NCI-H2107 (cell line): ENCODE measurements at places on chromosomes 7 and 10.

DNA sequence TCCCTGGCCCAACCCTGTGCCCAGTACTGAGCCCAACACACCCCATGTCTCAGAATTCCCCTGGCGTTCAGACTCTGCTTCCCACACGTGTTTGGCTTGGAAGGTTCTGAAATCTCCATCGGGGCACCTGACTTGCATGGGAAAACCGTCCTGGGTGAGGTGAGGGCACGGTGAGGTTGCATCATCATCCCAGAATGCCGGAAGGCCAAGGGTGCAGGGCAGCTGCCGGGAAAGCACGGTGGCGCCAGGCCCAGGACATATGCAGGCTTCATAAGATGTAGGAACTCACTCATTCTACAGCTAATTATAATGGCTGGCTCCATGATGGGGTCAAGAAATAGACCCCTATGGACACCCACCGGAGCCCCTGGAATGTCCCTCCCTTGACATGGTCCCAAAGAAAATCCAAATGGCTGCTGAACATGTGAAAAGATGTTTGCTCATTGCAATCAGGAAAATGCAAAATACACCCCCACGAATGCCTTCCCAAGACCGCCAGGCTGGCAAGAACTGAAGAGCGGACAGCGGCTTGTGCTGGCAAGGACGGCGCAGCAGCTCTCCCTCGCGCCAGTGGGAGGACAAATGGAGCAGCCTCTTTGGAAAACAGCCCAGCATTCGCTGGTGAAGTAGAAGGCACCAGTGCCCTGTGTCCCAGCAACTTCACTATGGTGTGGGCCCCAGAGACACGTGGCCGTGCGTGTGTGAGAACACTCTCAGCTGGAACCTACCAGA is 2.3 kb downstream of the KNDC1 start:
- no peak for DNase-seq

GRCh38 chr10:80622153-80622552 is 84.5 kb downstream of the SH2D4B start:
- DNase-seq, result no peak

DNA sequence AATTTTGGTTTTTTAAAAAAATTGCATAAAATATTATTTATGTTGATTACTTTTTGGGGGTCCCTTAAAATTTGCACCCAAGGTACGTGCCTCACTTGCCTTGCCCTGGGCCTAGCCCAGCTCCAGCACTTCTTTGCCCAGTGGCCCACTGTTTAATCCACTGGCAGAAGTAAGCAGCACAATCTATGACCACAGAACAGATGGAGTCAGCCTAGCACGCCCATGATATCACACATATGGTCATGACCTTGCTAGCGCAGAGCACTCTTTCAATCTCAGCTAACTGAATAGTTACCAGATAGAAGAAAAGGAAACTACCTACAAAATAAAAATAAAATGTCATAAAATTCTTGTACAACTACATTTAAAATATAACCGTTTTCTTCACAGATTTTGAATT is 5.6 kb downstream of the OGA start:
- no peak for DNase-seq

DNA sequence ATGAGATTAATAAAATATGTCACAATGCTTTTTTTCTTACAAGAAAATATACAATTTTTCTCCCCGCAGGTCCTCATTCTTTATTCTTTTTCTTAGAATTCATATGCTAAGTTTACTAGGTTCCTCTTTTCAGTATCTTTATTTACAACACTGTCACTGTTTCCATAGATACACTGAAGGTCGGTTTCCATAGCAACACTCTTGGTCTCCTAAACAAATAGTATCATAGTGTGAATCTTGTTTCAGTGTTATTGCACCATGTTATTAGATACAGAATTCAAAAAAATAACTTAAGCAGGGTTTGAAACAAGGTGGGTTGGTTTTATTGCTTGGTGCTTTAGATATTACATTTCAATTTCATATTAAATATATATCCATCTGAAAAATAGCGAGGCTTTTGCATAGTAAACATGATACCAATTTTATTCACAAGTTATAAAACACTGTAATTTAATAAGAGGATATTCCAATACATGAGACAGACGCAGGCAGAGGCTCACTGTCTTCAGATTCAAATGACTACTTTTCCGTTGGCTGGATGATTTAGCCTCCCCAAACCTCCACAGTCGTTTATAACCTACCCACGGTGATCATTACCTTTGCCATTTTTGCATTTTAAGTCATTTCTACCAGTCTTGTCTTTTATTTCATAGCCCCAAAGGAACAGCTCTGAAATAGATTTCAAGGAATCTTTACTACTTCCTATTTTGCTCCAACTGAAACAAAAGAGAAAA is 88.9 kb upstream of the KLF6 start:
- no peak for DNase-seq

GRCh38 chr10:12597788-12598765 is 248.7 kb downstream of the CAMK1D start:
- no peak for DNase-seq

- no peak for DNase-seq
Observed at GRCh38 chr7:147485660-147486210, 1104.8 kb upstream of the C7orf33 start.

- DNase-seq, result no peak
Observed at GRCh38 chr7:117092785-117093184, 139.5 kb downstream of the ST7 start.

GRCh38 chr7:1889556-1890181 is 219.6 kb downstream of the ELFN1 start:
- DNase-seq, result no peak

- DNase-seq, result no peak
Observed at GRCh38 chr7:127884066-127884559, 147.1 kb downstream of the LRRC4 start.

DNA sequence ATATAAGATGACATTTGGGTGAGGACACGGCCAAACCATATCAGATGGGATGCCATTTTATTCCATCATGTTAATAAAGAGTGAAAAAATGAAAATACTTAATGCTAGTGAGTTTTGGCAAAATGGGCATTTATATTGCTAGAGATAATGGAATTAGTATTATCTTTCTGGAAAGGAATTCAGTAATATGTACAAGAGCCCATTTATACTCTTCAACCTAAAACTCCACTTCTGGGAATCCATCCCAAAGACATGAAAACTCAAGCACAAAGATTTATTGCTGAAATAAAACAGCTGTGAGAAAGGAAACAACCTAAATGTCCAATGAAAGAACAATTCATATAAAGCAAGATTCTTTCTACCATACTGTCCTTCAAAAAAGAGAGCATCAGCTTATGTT is 96.0 kb upstream of the TMEM168 start:
- DNase-seq, result no peak

- DNase-seq, result no peak
Observed at GRCh38 chr7:71491336-71491735, 359.4 kb downstream of the GALNT17 start.

DNA sequence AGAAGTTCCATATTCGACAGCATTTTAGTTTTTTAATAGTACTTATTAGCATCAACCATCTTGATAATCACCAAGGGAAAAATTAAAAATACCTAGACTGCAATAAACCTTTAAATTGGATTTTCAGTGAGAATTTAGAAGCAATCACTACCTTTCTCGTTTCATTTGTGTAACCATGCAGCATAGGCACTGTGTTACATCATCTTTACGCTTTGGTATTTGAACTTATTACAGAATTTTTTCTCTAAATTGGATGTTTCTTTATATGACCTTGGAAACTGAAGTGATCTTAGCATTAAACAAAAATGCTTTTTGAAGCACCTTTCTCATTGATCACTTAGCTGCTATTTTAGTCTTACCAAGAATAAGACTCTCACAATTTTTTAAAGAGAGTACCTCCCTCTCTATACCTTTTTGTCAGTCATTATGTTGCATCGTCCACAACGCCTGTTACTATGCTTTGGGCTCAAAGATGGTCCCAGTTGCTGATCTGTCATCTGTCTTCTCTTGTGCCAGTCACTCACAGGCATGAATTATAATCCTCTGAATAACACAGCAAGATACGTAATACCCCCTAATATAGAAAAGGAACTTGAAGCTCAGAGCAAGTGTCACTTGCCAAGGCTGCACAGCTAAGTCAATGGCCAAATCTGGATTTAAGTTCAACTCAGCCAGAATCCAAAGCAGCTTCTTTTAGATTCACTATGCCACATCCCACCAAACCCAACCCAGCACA is 19.6 kb upstream of the ASCC1 start:
- DNase-seq, result no peak

GRCh38 chr10:68121020-68121743 is 11.9 kb downstream of the MYPN start:
- DNase-seq, result no peak

DNA sequence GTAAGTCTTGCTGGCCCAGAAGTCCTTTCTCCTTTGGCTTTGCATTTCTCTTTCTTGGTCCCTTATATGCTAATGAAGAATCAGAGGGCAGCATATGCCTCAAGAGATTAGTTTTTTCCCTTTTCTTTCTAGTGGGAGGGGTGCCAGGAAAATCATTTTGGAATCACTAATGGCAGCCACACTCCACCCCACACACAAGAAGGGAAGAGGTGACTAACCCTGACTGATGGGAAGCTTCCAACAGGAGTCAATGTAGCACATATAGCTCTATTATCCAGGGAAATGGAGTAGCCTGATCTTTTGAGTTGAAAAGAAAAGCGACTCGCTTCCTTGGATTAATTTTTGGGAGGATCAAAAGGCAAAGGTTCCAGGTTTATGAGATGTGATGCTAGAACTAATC is 225.3 kb downstream of the KIF20B start:
- no peak for DNase-seq

DNA sequence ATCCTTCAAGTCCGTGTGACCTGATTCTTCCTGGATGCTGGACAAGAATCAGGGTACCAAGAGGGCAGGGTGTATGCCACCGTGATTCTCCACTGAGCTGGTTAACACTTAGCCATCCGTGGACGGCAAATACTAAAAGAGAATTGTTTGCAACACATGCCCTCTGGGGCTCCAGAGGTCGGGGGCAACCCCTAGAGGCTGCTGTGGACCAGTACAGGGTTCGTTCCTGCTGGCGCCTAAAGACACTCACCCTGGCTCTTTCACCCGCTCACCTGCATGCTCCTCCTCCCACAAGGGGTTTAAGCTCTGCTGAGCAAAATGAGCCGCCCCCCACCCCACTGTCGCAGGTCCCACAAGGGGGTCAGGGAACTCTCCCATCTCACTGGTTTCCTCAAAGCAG is 148.7 kb upstream of the ITGB1 start:
- no peak for DNase-seq

- DNase-seq, result no peak
Observed at GRCh38 chr7:102845346-102845745, 67.5 kb upstream of the LRRC17 start.

DNA sequence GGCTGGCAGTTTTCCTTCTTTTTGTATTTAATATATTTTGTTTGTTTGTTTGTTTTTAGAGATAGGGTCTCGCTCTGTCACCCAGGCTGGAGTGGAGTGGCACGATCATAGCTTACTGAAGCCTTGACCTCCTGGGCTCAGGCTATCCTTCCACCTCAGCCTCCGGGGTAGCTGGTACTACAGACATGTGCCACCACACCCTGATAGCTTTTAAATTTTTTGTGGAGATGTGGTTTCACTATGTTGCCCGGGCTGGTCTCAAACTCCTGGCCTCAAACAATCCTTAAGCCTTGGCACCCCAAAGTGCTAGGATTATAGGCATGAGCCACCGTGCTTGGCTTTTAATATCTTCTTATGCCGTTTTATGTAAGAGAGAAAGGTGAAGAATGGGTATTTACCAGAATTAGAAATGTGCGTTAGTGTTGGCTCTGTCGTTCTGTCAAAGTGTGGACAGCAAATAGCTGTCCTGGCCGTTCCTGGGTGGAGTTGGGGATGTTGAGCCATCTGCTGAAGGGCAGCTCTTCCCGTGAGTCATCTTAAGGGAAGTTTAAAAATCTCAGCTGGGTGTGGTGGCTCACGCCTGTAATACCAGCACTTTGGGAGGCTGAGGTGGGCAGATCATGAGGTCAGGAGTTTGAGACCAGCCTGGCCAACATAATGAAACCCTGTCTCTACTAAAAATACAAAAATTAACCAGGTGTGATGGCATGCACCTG is 14.8 kb downstream of the OGDH start:
- DNase-seq, result no peak

GRCh38 chr7:37108615-37109014 is 340.0 kb downstream of the ELMO1 start:
- no peak for DNase-seq

DNA sequence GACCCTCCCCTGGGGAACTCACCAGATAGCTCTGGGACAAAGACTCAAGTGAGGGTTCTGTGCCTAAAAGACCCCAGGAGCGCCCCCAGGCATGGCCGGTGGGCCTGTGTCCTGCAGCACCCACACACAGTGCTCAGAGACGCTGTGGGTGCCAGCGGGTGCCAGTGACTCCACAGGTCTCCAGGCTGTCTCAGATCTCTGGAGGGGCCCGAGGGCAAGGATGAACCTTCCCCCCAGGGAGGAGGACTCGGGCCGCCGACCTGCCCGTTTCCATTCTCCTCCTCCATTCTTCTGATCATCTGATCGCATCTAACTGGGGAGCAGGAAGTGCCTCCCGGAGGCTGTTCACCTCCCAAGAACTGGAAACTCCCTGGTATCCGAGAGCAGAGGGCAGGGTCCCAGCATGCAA is 980 bp downstream of the ADAM8 start:
- no peak for DNase-seq

DNA sequence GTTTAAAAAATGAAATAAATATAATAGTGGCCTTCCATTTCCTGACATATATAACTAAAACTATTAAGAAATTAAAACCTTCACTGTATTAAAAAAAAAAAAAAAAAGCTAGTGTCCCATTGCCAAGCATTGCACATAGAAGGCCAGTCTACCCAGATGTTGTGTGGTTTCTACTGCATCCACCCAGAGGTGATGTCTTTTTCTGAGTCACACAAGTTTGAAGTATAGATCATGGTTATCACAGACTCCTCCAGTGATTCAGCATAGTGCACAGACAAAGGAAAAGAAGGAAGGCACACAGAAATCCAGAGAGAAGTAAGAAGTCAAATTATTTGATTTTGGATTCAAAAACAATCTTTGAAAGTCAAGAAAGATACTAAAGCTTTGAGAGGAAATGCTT is 429.0 kb downstream of the ETV1 start:
- DNase-seq, result no peak

DNA sequence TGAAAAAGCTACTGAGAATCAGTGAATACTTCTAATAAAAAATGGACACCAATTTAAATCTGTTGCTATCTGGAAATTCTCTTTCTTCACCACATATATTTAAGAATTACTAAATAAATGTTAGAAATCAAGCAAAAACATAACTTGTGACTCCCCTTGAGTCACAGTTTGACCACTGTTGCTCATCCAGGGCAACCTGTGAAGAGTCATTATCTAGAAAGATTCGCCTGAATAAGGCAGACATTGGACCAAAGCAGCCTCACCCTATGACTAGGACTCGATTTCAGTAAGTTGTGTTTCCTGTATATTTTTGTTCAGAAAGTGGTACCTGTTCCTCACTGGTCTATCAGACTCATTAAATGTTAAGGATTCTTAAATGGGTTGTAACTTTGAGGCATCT is 572.4 kb downstream of the ATRNL1 start:
- DNase-seq, result no peak

GRCh38 chr7:69575651-69576050 is 22.6 kb upstream of the AUTS2 start:
- no peak for DNase-seq
